Stimulated activated CD4-positive, alpha-beta T cell treated with anti-CD3 and anti-CD28 coated beads, Interleukin-2, amount 100 ng/mL, for 24 hours (primary cell): ENCODE measurements at places on chromosomes 13 and 19.

DNA sequence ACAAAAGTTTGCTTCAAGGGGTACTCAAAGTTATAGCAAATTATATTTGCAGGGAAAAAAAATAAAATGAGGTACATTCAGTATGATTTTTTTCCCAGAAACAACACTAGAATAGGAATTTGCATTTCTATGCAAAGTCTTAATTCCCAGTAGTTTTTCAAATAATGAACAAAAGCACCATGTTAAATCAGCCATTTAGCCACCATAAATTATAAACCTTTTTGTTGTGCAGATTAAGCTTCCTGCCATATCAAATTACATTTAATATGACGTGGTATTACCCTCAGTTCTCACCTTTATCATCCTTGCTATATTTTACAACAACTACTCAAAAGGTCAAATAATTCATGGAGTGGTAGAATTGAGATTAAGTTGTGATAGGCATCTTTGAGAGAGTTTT, 136.6 kb upstream of the FRY start:
- no peak for DNase-seq

GRCh38 chr19:7544626-7545025, 9.1 kb downstream of the PNPLA6 start:
- DNase-seq: no peak

DNA sequence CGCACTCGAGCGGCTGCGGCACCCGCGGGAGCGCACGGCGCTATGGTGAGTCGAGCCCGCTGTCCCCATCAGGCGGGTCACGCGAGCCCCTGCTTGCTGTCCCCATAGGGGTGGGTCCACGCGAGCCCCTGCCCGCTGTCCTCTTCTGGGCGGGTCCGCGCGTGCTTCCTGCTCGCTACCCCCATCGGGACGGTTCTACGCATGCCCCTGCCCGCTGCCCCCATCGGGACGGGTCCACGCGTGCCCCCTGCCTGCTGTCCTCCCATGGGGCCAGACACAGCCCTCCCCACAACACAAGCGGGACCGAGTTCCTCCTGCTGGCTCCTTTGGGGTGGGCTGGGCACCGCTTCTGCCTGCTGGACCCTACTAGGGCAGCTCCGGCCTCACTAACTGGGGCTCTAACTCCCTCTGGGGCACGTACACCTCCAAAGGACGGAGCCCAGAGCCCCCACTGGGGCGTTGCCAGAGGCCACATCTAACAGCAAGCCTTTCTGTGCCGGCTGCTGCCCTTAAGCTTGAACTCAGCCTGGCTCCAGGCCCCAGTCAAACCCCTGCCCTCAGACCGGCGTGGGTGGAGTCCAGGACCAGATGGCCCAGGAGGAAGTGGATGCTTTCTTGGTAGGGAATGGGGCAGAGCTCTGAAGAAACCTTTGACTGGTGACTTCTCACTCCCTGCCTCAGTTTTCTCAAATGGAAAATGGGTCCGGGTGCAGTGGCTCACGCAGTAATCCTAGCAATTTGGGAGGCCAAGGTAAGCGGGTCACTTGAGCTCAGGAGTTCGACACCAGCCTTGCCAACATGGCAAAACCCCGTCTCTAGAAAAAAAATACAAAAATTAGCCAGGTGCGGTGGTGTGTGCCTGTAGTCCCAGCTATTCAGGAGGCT, 722 bp downstream of the COLGALT1 start:
- DNase-seq: peak; percentile 59

GRCh38 chr19:44876930-44877535, 14.0 kb upstream of the TOMM40 start:
- DNase-seq: no peak

DNA sequence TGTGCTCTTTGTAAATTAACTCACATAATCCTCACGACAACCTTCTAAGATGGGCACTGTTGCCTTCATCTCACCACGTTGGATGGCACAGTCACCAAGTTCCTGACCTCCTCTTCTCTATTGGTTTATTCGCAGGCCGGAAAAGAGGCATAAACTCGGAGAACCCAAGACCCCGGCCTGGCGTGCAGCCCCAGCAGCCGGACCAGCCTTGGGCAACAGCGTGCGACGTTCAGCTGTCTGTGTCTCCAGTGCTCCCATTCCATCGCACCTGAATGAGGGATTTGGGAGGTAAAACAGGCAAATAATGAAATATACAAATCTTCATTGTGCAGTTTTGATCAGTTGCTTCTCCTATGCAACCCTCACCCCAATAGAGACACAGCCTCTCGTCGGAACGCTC, 34.5 kb upstream of the GAS6 start:
- no peak for DNase-seq

DNA sequence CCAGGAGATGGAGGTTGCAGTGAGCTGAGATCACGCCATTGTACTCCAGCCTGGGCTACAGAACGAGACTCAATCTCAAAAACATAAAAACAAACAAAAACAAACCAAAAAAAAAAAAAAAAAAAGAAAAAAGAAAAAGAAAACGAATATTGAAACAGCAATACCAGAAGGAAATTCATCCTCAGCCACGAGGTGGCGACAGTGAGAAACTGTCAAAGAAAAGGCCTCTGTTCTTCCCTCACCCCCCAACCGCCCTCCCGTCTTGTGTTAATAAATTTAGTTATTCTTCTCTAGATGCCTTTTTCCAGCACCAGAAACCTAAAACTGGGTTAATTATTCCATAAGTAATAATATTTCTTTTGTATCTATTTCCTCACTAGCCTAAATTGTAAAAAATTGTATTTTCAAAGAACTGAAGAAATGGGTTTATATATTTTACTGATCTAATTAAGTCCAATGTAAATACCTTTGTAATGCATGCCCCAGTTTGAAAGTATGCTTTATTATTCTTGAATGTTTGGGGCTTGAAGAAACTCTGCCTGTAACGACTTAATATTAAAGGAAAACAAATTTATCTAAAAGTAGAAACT, 38.6 kb downstream of the LIG4 start:
- DNase-seq: peak; percentile 65

DNA sequence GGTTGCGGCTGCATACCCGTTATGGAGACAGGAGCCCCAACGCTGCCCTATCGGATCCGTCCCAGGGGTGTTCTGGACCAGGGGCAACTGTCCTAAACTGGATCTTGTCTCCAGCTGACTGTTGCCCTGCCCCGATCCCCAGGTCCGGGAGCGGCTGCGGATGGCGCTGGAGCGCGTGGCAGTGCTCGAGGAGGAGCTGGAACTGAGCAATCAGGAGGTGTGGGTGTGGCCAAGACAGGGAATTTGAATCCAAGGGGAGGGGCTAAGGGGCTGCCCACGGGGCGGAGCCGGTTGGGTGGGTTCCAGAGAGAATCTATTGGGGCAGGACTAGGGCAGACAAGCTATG, 9.9 kb downstream of the PPFIA3 start:
- no peak for DNase-seq

GRCh38 chr19:40927567-40927966, 45.5 kb upstream of the CYP2A7 start:
- DNase-seq: no peak

- DNase-seq: no peak
These were observed 39.4 kb downstream of the TMED1 start for GRCh38 chr19:10796653-10797052.

DNA sequence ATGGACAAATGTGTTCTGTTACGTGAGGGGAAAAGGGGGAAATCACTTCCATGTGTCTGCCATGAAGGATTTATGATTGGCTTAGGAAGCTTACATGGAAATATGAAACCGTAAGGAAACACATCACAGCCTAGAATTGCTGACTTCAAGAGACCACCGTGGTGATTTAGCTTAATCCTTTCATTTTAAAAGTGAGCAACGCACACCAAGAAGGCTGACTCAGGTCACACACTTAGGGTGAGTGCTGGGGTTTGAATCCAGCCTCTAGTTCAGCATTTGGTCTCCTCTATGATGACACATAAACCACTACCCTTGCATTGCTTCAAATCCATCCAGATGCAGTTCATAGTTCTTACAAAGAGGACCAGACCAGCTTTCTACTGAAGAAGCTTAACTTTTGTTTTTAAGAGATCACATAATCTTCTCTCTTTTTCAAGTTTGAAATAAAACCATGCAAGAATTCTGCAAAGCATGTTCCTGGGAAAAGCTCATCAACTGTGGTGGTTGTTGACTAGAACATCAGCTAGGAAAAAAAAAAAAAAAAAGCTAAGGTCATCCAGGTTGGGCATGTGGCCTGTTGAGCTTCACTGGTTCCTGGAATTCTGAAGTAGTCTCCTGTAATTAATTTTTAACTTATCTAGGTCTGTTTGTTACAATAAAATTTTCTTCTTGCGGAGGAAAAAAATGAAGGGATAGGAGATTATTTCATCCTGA, 60.2 kb upstream of the KL start:
- DNase-seq: no peak

DNA sequence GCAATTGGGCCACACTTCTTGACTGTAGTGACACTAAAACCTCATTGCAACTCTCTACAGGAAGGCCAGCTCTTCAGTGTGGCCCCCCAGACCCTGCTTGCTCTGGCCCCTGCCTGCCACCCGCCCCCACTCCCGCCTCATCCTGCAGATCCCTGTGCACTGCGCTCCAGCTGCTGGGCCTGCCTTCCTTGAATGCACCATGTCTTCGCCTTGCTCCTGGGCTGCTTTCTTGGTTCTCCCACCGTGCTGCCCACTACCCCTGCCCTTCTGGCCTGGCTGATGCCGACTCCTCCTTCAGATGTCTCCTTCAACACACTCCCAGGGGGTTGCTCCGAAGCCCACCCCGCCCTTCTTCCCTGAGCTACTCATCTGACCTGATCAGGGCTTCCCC, 98.2 kb downstream of the SIPA1L3 start:
- DNase-seq: no peak

DNA sequence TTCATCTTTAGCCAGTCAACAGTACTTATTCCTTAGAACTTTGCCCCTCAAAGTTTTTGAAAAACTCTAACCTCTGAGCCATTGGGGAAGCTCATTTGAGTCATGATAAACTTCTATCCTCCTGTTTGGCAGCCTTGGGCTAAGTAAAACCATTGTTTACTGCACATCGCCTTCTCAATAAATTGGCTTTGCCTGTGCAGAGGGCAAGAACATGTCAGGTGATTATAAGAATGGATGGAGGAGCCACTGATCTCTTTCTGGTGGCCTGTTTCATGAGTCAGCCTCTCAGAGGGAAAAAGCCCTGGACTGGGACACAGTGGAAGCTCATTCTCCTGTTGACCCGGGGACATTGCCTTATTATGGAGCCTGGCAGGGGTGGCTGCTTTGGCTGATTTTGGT, 19.4 kb upstream of the PSG4 start:
- no peak for DNase-seq

GRCh38 chr19:37988758-37989635, 82.0 kb downstream of the SIPA1L3 start:
- DNase-seq: no peak

GRCh38 chr13:37495046-37495445, 103.5 kb downstream of the POSTN start:
- DNase-seq: no peak

- DNase-seq: no peak
These were observed 5.9 kb downstream of the RTBDN start for GRCh38 chr19:12828494-12828893.

DNA sequence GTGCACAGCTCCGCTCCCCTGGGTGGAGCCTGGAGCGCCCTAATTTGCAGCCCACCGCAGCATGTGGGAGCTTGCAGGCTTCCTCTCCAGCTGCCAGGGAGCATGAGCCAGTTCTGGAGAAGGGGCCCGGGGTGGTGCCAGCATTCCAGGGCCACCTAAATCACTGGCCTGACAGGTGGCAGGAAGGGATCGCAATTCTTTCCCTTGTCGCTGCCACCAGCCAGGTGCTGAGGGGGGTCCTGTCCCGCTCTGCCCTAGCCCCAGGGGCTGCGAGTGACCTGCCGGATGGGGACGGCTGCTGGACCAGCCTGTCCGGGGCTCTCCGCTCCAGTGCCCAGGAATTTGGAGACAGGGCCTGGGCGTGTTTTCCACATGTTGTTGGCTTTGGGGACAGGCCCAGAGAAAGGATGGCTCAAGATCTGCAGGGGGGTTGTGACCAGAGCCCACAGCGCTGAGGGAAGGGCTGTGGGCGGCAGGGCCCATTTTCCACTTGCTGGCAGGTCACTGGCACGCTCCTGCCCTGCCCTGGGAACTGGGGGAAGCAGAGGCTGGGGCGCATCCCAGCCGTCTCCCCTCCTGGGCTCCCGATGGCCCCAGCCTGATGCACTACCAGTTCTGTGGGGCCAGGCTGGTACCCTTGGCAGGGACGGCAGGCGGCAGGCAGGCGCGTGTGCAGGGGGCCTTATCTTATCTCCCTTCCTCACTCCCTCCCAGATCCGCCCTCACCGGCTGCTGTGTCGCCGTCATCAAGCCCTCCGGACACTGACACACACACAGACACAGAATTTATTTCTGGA, 9.5 kb downstream of the NDUFA11 start:
- DNase-seq: no peak

- DNase-seq: no peak
These were observed 52.5 kb downstream of the FLT3 start for GRCh38 chr13:28047757-28048388.

GRCh38 chr19:48728911-48729664, 9.6 kb upstream of the MAMSTR start:
- DNase-seq: no peak

GRCh38 chr19:46499692-46500091, 4.0 kb upstream of the PNMA8B start:
- DNase-seq: no peak
